ENCODE measurements at places on chromosomes 13 and 19.

GRCh38 chr19:19169236-19170052 is 619 bp downstream of the MEF2B start:
- DNase-seq: no peak

DNA sequence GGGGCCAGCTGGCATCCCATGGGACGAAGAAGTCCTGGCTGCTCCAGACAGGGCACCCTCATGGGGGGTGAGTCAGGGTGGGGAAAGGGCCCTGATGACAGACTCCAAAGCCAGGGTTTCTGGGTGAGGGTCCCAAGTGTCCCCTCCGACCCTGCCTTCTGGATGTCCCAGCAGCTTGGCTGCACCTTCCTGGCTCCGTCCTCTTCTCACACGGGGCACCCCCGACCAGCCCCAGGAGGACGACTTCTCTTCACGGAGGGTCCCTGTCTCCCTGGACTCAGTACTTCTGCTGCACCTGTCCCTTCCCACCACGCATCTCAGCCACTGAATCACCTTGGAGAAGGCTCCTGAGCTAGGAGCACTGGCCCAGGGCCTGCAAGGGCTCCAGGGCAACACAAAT is 19.9 kb downstream of the MIER2 start:
- DNase-seq: no peak

DNA sequence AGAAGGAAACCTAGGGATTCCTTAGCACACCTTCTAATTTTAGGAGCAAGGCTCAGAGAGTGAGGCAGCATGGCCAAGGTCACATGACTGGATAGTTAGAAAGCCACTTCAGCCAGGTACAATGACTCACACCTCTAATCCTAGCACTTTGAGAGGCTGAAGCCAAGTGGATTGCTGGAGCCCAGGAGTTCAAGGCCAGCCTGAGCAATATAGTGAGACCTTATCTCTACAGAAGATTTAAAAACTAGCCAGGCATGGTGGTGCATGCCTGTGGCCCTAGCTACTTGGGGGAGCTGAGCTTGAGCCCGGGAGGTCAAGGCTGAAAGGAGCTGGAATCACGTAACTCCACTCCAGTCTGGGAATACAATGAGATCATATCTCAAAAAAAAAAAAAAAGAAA is 69.2 kb downstream of the TEX26 start:
- no peak for DNase-seq

DNA sequence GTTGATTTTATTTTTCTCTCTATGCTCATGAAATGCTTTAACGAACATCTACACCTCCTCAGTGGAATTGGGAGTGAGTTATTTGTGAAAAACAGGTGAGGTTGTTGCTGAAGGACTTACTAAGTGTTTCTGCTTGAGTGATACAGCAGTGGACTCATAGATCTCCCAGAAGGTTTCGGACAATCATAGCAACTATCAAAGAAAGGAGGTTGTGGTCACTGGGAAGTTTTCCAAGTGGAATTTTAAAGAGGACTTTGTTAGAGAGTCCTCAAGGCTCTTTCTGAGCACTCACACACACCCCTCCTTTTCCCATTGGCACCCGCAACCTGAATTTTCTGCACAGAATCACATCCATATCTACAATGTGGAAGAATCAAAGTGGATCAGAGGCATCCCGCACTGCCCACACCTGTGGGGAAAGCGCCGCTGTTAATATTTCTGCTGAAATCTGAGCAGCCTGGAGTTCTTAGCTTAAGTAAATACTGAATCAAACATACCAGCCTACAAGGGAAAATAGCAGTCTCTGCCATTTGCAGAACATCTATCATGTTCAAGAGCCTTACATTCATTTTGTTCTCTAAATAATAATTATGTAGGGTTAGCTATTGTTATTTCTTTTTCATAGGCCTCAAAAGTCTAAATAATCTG is 719.4 kb downstream of the DIAPH3 start:
- no peak for DNase-seq
